ENCODE measurements at places on chromosomes 7 and 10.

DNA sequence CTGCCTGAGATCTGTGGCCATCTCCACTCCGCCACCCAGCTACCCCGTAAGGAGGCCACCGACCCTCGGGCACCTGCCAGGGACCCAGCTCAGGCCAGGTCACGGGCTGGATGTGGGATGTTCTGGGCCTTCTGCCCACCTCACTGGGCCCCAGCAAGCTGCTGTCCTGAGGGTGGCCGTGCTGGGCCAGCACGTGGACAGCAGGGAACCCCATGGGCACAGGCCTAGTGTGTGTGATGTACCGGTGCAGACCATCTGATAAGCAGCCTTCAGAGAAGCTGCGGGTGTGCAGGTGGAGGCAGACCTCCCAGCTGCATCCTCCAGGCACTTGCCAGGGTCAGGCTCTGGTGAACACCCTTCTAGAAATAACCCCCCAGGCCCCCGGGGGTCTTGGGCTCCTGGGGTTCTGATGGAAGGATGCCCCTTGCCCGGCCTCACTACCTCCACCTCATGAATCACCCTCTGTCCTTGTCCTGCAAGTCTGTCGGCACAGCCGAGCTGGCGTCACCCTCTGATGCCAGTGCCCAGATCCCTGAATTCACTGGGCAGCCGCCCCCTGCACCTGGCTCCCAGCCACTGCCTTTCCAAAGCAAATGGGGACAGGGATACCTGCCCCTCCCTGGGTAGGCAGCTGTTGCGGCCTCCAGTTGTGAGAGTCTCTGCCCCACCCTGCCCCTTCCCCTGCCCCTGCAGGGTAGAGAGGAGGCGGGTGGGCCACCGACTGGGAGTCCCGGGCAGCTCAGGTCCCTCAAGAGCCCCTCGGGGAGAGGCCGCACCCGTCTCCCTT is 139.8 kb downstream of the FAM53B start:
- no peak for DNase-seq

- no peak for DNase-seq
Observed at GRCh38 chr7:38870147-38870546, 38.8 kb downstream of the VPS41 start.

DNA sequence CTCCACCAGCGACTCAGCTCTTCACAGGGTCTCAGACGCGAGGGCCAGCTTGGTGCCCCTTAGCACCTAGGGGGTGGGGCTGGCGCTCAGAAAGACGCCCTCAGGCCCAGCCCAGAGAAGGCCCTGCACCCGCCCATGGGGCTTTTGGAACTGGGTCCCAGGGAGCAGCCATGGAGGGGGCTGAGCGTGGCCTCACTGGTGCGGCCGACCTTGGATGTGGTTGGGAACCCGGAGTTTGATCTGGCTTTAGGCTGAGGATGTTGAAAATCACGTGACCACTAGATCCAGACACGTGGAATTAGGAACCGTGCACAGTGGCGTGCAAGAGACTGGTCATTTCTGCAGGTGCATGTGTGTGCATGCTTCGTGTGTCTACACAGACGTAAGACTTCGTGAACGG is 185.4 kb downstream of the DNAJB6 start:
- DNase-seq = no peak

DNA sequence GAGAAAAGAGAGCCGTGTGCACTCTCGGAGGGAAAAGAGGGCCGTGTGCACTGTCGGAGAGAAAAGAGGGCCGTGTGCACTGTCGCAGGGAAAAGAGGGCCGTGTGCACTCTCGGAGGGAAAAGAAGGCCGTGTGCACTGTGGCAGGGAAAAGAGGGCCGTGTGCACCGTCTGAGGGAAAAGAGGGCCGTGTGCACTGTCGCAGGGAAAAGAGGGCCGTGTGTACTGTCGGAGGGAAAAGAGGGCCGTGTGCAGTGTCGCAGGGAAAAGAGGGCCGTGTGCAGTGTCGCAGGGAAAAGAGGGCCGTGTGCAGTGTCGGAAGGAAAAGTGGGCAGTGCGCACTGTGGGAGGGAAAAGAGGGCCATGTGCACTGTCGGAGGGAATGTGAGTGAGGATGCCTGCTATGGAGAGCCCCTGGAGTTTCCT is 188.7 kb downstream of the DNAJB6 start:
- no peak for DNase-seq

DNA sequence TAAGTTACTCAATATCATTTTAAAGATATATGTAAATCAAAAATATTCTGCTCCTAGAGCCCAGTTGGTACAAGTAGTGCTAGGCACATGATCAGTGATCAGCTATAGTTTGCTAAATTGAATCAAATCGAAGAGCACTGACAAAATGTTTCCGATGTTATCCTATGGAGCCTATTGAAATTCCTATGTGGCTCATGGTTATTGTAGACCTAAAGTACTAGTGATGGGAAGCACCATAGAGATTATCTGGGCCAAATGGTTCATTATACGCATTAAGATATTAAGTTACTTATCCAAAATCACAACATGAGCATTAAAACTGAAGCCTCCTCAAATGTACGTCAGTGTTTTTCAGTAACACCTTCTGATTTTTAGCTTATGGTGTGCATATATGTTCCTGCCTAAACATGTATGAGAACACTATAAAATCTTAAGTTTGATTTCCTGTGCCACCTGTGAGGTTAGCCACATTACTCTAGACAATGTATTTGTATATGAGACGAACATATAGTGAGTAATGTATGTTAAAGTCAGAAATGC is 103.2 kb downstream of the IQUB start:
- no peak for DNase-seq

GRCh38 chr10:119980956-119981750 is 88.6 kb downstream of the SEC23IP start:
- DNase-seq = no peak

- DNase-seq = peak; percentile 19
Observed at GRCh38 chr7:39951226-39952194, 1.5 kb downstream of the CDK13 start.

DNA sequence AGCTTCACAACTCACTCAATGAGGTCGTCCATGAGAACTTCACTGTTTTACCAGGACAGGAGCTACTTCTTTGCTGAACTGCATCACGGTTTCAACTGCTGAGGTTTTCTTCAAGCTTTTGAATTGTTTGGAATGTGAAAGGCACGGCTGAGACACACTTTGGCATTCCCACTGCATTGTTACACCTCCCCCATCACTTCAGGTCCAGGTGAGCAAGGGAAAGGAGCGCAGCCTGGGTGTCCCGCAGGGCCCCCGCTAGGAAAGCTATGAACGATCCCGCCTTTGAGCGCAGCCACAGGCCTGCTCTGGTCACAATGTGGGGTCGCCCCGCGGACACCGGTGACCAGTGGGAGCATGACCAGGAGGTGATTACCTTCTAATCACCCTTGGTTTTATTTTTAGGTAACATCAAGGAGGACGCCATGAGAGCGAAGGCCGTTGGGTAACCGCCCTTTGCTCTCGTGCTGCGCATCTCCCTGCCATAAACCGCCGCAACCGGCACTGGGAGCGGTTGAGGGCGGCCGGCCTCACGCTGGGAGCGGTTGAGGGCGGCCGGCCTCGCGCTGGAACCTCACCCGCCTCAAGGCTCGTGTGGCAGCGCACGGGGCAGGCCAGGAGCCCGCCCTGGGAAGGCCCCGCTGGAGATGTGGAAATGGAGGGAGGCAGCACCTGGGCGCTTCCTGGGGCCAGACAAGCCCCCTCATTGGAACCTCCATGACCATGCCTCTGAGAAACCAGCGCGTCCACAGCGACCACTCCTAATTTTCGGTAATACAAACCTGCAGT is 50.9 kb upstream of the SGMS1 start:
- DNase-seq = no peak

- no peak for DNase-seq
Observed at GRCh38 chr7:149300620-149301285, 38.8 kb downstream of the ZNF783 start.

DNA sequence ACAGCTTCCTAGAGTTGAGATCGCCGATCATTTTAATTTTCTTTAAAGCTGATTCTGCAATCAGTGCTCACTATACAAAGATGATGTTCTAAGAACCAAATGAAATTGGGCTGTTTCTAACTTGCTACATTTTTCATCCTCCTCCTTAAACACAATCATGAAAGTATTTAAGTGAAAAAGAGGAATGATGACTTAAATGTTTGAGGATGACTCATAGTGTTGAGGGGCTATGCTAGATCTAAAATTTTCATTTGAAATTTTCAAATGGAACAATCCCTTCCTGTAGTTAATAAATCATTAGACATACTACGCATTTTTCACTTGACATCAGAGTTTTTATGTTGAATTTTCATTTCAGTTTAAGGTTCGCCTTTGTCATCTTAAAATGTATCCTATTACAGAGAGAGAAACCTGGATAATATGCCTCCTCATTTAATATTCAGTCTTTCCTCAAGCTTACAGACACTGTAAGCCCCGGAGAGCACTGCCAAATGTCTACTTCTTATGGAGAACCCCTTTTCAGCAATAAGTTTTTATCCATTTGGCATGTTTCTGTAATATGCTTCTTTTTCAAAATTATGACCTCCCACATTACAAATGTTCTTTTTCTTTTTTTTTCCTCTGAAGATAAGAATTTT is 499.6 kb downstream of the MAGI2 start:
- no peak for DNase-seq

GRCh38 chr7:157347217-157347904 is 10.6 kb downstream of the DNAJB6 start:
- no peak for DNase-seq
